ENCODE measurements at places on chromosomes 5 and 9. TPM values are rescaled to one million over a fixed set of nuclear protein-coding genes. Genes with fewer than 3 reads are reported as not detected.

TNC gene
- total RNA-seq, result 5.7 TPM

PLCXD3 gene
- 0.10 TPM for total RNA-seq

GRCh38 chr9:134886413-134886913, 5.9 kb downstream of the FCN2 start:
- no peak overlapping the region for H3K27ac ChIP-seq
- no peak overlapping the region for H3K4me3 ChIP-seq
- no peaks in the 10 kb centered on the region for H3K36me3 ChIP-seq
- H3K27me3 ChIP-seq, result no peaks in the 10 kb centered on the region

GRCh38 chr5:179187229-179187678, 127.1 kb downstream of the ZNF354C start:
- H3K27me3 ChIP-seq, result no peaks in the 10 kb centered on the region
- H3K36me3 ChIP-seq, result no peaks in the 10 kb centered on the region
- no peaks in the 10 kb centered on the region for H3K4me1 ChIP-seq
- H3K4me3 ChIP-seq, result no peak overlapping the region
- H3K27ac ChIP-seq, result no peak overlapping the region

- no peak for DNase-seq
- H3K4me3 ChIP-seq, result no peak overlapping the region
- no peaks in the 10 kb centered on the region for H3K36me3 ChIP-seq
- H3K4me1 ChIP-seq, result no peaks in the 10 kb centered on the region
Measured at GRCh38 chr5:57032151-57032551, 80.2 kb upstream of the MIER3 start.

DNA sequence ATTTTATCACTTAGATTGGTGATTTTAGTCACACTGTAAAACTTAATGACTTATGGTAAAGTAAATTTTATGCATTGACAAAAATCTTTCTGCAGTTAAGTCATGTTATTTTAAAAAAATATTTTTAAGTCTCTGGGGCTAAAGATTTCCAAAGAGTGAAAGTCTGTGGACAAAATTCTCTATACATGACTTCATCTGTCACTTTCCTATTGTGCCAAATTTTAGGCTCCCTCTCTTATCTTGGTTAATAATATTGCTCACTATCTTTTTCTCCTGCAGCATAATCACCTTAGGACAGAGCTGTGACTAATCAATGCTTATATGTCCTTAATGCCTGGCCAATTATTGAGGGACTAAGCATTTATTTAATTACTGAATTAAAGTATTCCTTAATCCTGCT, 15.2 kb downstream of the LURAP1L start:
- H3K4me1 ChIP-seq, result peaks cover 12% of the 10 kb centered on the region
- no peak for DNase-seq
- peak overlapping the region; percentile 73 for H3K27ac ChIP-seq
- H3K4me3 ChIP-seq, result no peak overlapping the region

DNA sequence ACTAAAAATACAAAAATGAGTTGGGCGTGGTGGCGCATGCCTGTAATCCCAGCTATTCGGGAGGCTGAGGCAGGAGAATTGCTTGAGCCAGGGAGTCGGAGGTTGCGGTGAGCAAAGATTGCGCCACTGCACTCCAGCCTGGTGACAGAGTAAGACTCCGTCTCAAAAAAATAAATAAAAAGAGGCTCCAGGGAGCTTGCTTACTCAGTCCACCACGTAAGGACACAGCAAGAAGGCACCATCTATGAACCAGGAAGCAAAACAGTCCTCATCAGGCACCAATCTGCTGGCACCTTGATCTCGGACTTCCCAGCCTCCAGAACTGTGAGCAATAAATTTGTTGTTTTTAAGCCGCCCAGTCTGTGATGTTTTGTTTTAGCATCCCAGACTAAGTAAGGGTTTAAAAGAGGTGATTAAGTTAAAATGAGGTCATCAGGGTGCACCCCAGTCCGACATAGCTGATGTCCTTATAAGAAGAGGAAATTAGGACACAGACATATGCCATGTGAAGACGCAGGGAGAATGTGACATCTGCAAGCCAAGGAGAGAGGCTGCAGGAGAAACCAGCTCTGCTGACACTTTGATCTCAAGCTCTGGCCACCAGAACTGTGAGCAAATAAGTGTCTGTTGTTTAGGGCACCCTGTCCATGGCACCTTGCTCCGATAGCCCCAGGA, 45.9 kb downstream of the C9orf50 start:
- no peak for DNase-seq
- no peaks in the 10 kb centered on the region for H3K36me3 ChIP-seq
- H3K4me1 ChIP-seq, result peaks cover 6% of the 10 kb centered on the region
- no peaks in the 10 kb centered on the region for H3K27me3 ChIP-seq

Measured in Panc1 (cell line).